ENCODE measurements at places on chromosomes 5 and 9.

DNA sequence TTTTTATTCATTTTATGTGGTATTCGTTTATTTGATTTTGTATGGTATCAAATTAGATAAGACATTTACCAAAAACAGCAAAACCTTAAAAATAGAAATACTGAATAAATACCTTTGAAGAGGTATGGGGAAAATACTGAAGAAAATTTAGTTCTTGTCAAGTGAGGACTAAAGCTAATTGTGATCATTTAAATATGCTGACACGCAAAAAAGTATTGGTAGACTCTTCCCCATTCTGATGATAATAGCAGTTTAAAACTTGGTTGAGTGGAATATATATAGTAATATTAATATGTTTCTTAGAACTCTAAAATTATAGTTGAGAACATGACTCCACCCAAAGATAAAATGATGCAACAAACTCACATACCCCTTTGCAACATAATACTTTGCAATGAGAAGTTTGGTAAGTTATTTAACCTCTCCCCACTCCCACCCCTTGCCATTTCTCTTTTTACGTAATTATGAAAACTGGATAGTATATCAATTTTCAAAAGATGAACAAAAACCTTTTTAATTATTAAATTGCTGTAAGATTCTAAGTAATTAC, 30.1 kb upstream of the SNX24 start:
- DNase-seq = no peak

DNA sequence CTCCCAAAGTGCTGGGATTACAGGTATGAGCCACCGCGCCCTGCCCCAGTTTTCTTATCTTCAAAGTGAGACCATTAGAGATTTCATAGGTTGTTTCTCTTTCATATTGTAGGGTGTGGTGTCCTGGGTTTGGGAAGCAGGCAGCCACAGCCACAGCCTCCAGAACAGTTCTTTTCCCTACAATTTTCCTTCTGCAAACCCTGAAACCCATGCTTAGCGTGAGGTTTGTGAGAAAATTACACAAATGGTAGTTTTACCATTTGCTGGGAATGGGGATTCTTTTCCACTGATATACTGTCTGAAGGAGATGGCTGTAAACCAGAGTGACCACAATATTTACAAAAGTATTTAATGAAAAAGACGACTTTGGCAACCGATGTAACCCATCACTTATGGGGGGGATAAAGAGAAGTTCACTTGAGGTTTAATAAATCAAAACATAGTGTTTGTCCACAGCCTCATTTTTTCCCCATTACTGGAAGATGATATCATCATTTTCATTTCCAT, 26.7 kb upstream of the ECM2 start:
- DNase-seq = no peak

- DNase-seq = no peak
Observed at GRCh38 chr9:132551556-132551955, 30.9 kb upstream of the BARHL1 start.

DNA sequence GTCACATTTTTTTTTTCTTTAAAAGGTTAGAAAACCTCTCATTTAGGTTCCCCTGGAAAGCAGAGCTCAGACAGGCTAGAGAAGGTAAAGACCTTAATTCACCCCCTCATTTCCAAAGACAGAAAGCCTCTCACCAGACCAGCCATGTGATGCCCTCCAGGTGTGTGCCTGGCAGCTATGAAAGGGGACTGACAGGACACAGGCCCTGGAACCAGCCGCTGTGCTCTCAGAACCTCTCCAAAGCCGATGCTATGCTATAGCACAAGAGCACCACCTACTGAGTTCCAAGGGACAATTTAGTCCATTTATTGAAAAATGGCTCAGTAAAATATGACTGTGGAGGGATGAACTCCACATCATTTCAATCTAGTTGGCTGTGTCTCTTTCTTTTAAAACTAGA, 48.8 kb downstream of the FANCC start:
- peak; percentile 48 for DNase-seq

DNA sequence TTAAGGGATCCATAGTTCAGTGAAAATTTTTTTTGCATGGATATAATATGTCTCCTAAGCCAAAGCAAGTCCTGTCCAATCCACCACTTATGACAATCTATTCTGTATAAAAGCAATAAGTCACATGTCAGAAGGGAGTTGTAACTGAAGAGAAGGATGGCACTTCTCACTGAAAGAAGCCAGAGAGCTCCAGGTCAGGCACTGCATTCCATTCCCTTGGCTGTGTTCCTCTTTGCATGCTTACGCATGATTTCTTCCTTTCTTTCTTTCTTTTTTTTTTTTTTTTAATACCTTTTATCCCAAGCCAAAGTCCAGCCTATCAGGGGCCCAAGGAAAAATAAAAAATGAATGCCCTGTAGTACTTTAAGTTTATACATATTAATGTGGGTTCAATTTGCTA, 39.8 kb downstream of the MAMDC2 start:
- DNase-seq = peak; percentile 41

- no peak for DNase-seq
Observed at GRCh38 chr5:157167214-157167621, 1.2 kb upstream of the GARIN3 start.

GRCh38 chr9:112719696-112720095, 1.8 kb upstream of the INIP start:
- DNase-seq = no peak

- DNase-seq = peak; percentile 70
Observed at GRCh38 chr5:126384985-126385384, 38.2 kb upstream of the GRAMD2B start.

GRCh38 chr5:87886164-87886563, 382.5 kb downstream of the TMEM161B start:
- no peak for DNase-seq

GRCh38 chr5:10595293-10595671, 31.4 kb downstream of the ANKRD33B start:
- peak; percentile 39 for DNase-seq
